ENCODE measurements at places on chromosomes 1 and 21.

GRCh38 chr1:8706291-8706690 lies 111.1 kb downstream of the RERE start:
- no peak for DNase-seq

GRCh38 chr1:50750021-50750619 lies 209.9 kb downstream of the FAF1 start:
- DNase-seq = no peak

DNA sequence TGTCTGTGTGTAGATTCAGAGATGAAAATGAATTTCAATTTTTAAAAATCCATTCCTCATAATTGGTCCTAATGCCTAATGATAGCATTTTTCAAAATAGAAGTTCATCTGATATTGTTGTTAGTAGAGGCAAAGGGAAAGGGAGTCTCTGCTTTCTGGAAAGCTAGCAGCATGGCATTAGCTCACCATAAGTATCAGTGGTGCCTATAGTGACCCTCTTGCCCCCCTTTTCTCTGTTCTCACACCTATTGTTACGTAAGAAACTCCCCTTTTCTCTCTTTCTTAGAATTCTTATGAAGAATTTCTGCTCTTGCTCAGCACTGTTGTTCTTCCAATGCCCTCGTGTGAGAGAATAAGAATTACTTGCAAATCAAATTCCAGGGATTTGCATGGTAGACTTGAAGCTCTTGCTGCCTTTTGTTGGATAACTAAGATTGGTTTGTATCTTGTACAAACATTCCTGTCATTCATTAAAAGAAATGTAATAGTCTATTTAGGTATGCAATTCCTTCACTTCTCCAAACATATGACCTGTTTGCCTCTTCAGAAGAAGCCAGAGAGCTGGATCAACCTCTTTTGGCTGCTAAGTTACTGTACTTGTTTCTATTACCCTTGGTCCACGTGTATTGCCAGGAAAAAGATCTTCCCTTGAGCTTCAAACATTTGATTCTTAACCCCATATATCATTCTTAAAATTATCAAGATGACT lies 69.2 kb upstream of the MAGI3 start:
- no peak for DNase-seq

- DNase-seq = peak; percentile 78
These were observed 8.7 kb downstream of the KIRREL1 start for GRCh38 chr1:158002022-158002630.

DNA sequence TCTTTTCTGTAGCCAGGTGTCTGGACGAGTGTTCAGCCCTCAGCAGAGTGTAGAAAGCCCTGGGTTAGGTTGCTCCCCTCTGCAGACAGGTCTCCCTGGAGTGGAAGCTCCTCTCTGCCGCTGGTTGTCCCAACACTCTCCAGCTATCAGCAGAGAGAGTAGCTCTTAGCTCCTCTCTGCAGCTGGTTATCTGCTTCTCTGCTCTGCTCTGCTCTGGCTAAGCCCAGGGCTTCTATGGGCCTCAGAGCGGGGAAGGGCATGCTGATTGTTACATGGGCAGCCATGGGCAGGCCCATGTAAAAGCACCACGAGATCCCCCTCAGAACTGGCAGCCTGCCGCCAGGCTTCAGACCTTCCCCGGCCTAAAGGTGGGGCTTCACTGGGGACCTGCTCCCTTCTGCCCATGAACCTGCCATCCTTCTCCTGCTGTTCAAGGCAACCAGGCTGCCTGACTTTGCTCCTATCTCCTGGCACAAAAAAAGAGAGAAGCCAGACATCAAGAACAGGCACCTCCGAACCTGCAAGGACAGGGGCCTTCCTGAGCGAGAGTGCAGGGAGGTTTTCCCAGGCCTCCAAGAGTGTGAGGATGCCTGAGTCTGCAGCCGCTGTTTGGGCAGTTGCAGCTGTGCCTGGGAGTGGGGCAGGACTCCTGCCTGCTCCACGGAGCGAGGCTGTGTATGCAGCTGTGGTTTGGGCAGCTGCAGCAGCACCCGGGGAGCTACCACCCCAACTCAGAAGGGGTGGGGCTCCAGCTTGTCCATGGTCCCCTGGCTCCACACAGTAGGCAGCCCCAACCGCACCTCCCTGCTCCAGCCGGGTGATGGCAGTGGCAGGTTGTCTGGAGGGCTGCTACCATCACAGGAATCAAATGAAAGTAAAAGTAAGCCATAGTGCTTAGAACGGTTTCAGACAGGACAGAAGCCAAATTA lies 973.7 kb downstream of the LTN1 start:
- no peak for DNase-seq

DNA sequence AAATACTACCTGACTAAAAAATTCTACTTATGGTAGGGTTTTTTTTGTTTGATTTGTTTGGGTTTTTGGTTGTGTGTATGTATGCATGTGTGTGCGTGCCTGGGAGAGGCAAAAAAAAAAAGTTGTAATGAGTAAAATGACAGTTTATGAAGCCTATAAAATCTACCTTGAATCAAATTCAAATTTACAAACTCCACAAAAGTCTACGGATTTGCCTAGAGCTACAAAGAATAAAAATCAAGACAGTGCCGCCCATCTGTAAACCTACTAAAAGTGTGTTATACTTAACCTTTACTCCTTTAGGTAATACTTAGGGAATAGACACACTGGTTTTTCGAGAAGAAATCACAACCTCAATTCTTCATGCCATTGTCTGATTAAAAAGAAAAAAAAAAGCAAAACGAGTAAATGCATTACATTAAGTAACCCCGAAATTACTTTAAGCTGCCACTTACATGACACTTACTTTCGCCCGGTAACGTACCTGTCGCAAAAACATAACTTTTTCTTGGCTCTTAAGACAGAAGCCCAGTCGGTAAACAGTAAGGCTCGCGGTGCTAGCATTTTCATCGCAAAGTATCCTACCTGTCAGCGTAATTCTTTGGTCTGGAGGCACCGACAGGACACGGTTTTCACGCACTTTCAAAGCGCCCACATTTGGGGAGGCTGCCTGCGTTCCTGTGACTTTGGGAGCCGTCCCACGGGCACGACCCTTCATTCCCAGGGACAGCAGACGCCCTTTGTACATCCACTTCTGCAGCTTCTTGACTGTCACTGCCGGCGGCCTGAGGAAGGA lies 951 bp downstream of the SYDE2 start:
- no peak for DNase-seq

GRCh38 chr1:215612391-215612790 lies 45.3 kb downstream of the KCTD3 start:
- no peak for DNase-seq

DNA sequence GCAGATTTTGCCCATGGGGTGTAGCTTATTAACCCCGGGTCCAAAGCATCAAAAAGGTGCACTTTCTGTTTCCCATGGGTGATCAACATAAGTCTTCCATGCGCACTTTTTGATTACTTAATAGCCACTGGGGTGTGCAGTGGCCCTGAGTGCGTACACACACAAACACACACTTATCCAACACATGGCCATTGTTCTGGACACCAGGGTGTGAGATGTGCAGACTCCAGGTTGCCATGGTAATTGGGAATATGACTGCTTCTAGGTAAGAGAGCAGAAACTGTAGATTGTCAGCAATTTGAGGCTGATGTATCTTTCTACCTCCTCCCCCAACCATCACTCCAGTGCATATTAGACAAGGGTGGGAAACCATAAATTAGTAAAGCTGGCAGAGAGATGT lies 68.8 kb downstream of the MAB21L3 start:
- no peak for DNase-seq

DNA sequence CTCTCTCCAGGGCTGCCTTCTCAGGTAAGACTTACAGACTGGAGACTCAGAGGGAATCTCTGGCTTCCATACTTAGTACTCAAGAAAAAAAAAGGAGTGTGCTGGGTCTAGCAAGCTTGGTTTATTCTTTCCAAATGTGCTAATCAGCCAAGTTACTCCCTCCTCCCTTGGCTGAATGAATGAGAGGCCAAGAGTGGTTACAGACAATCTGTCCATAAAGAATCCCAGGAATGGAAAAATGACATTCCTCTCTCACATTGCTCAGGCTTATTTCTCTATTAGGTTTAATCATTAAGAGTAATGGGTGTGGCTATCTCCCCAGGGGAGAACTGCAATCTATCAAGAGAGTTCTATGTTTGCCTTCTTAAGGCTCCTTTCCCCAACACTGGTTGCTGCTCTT lies 547.3 kb upstream of the PLXNA2 start:
- no peak for DNase-seq

DNA sequence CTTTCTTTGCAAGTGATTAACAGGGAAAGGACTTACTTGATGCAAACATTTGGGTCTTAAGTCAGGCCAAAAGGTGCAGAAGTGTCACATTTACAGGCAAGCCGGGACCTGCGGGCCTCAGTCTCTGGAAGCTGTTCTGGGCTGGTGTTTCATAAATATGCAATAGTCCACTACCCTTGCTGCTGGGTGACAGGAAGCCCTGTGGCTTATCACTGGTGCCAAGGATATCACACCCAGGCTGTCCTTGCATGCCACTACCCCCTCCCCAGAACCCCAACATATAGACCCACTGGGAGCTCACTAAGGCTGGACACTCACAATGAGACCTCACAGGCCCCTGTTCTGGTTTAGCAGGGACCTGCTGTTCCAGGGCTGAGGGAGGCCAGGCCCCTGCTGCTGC lies 3.4 kb upstream of the LEFTY2 start:
- no peak for DNase-seq

- no peak for DNase-seq
These were observed 1.3 kb downstream of the BRINP3 start for GRCh38 chr1:190476321-190476720.

Data from islet precursor cell (in vitro differentiated cells).